Stimulated activated CD8-positive, alpha-beta memory T cell treated with anti-CD3 and anti-CD28 coated beads, Interleukin-15, amount 100 ng/mL, for 48 hours (primary cell): ENCODE measurements at places on chromosomes 13 and 19.

DNA sequence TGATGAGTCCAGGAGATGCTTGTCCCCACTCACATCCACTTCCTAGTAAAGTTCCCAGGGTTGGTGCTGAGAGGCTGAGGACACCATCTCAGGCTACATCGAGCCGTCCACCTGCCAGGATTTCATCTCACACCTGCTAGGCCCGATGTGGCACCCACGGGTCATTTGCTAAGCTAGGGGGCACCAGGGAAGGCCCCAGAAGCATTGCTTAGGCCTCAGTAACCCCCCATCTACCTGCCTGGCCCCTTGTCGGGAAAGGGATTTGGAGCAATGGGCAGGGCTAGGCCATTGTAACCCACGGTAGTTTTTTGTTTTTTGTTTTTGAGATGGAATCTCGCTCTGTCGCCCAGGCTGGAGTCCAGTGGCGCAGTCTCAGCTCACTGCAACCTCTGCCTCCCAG lies 51.8 kb downstream of the F2RL3 start:
- DNase-seq, result no peak

DNA sequence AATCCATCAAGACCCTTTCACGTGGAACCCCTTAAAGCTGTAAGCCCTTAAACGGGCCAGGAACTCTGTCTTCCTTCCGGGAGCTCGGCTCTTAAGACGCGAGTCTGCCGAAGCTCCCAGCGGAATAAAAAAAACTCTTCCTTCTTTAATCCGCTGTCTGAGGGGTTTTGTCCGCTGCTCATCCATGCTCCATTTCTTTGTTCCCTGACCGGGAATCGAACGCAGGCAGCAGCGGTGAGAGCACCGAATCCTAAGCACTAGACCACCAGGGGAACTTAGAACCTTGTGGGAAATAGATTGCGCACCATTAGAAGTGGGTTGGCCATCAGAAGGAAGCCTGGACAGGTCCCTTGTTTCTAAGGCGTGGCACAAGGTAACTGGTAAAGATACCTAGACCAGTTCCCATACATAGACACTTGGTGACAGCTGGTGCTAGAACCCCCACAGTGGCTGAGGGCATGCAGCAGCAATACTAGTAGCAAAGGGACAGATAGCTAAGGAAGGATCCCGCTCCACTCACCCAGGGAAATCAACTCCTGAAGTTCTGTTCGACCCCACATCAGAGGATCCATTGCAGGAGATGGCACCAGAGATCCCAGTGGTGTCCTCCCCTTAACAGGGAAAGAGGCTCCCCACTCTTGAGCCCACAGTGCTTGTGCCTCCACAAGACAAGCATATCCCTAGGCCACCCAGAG lies 1.5 kb upstream of the RGCC start:
- DNase-seq, result no peak

DNA sequence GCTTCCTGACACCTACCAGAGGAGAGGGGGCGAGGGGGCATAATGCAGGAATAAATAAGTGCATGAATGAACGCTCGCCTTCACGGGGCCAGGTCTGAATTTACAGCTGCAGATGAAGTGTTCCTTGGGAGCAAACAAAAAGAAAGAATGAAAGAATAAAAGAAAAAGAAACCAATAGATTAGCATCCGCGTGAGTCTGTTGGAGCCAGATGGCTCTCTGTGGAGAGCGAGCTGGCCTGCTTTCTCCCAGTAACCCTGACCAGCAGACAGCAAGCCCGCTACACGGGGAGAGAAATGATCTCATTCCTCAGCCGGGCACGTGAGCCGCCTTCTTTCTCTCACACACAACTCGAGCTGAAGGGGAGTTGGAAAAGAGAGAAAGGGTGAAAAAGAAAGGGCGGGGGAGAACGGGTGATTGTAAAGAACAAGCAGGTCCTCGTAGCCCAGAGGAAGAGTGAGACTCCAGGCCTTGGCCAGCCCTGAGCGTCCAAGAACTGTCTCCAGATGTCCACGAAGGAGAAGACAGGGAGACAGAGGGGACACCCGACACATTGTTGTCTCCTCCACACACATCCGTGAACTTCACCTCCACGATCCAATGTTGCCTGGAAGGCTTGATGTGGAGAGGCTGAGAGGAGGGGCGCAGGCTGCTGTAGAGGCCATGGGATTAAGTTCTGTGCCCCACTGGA lies 81.4 kb downstream of the RNASEH2B start:
- no peak for DNase-seq

- no peak for DNase-seq
Observed at GRCh38 chr13:66640231-66640630, 589.9 kb downstream of the PCDH9 start.
